Transverse colon (tissue), 4 donors: ENCODE measurements at places on chromosomes 12 and 14. TPM values are rescaled to one million over a fixed set of nuclear protein-coding genes. Genes with fewer than 3 reads are reported as not detected.
A peak's percentile ranks its signal among the peaks of the same experiment; 100 is the strongest.

Gene ATF7IP
- total RNA-seq: 55.7 TPM

Gene RPS29
- total RNA-seq: 2,435 TPM

Gene WSCD2
- total RNA-seq: 46.6 TPM

Gene IFI27L1
- total RNA-seq: not detected

Gene SSTR1
- 10.1 TPM for total RNA-seq

Gene SLC6A13
- total RNA-seq: not detected

DNA sequence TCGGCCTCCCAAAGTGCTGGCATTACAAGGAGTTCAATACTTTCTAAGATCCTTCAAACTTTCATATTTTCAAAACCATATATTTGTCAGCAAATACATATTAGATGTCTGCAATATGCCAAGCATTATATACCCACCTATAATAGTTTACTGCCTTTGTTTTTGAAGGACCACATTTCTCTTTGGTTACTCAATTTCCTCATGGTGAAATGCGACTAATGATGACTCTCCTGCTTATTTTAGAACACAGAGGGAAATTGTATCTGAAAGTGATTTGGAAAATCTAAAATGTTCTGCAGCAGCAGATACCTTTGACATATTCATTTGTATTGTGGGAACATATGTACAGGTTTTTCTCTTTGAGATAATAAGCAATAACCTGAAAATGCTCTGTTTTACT lies 2.7 kb upstream of the CNTN1 start:
- H3K36me3 ChIP-seq: no peaks in the 10 kb centered on the region
- H3K4me3 ChIP-seq: no peak overlapping the region
- H3K4me1 ChIP-seq: peaks cover 8% of the 10 kb centered on the region
- no peak for DNase-seq
- H3K27ac ChIP-seq: no peak overlapping the region
- peaks cover 35% of the 10 kb centered on the region for H3K27me3 ChIP-seq

DNA sequence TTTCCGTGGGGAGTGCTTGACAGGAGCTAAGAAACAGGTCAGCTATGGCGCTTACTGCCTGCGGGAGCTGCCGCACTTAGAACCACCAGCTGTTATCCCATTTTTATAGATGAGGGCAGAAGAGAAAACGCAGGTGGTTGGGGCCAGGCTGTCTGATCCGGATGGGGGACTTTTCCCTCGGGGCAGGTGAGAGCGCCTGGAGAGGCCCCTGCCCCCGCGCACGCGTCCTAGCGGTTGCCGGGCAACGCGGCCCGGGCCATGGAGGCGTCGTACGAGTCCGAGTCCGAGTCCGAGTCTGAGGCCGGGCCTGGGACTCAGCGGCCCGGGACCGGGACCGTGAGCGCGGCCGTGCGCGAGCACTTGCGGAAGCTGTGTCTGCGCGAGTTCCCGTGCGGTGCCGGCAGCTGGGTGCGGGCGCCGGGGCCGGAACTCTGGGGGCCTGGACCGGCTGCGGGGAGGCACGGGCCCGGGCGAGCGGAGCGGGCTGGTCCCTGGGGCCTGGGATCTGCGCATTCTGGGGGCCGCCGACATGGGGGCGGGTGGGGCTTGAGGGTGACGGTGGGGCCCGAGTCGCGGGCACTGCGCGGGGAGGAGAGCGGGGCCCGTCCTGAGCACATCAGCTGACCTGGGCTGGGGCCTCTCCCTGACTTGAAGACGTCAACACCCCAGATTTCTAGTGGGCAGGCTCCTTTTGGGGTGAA lies at the start of gene LRRC43:
Gene LRRC43 (plus strand): TSS at position 237 of the 701 bp plus-strand sequence. CDS start 22 bp downstream, at position 259.
- H3K36me3 ChIP-seq: no peaks in the 10 kb centered on the region
- DNase-seq: peak; percentile 41
- H3K4me3 ChIP-seq: peak within 1 kb of the TSS; percentile 51
- no peak within 1 kb of the TSS for H3K27ac ChIP-seq
- H3K27me3 ChIP-seq: peaks cover 6% of the 10 kb centered on the region

DNA sequence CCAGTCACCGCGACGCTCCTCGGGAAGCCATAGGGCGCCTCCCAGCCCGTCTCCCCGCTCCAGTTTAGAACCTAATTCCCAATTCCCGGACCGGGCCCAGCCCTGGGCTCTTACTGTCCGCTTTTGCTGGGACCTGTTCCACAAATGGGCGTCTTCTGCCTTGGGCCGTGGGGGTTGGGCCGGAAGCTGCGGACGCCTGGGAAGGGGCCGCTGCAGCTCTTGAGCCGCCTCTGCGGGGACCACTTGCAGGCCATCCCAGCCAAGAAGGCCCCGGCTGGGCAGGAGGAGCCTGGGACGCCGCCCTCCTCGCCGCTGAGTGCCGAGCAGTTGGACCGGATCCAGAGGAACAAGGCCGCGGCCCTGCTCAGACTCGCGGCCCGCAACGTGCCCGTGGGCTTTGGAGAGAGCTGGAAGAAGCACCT lies 797 bp downstream of the UNG start:
- peak; percentile 73 for DNase-seq
- peak overlapping the region; percentile 73 for H3K4me3 ChIP-seq
- no peaks in the 10 kb centered on the region for H3K27me3 ChIP-seq
- H3K4me1 ChIP-seq: peaks cover 14% of the 10 kb centered on the region
- peak overlapping the region; percentile 93 for H3K27ac ChIP-seq
- no peaks in the 10 kb centered on the region for H3K36me3 ChIP-seq

DNA sequence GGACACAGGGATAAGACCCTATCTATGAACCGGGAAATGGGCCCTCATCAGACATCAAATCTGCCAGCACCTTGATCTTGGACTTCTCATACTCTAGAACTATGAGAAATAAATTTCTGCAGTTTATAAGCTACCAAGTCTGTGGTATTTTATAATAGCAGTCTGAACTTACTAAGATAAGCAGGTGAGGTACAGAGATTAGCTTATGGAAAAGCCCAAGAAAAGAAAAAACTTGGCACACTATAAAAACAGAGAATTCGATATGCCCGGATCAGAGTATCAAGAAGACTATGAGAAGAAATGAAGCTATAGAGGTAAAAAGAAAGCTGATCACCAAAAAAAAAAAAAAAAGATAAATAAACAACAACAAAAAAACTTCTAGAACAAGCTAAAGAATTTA lies 52.6 kb downstream of the EEA1 start:
- H3K27me3 ChIP-seq: no peaks in the 10 kb centered on the region
- H3K4me3 ChIP-seq: no peak overlapping the region
- no peak for DNase-seq
- no peaks in the 10 kb centered on the region for H3K36me3 ChIP-seq
- no peak overlapping the region for H3K27ac ChIP-seq

GRCh38 chr12:26157001-26157400 lies 32.2 kb upstream of the BHLHE41 start:
- H3K27ac ChIP-seq: peak overlapping the region; percentile 65
- no peaks in the 10 kb centered on the region for H3K36me3 ChIP-seq
- DNase-seq: no peak
- no peaks in the 10 kb centered on the region for H3K27me3 ChIP-seq
- H3K4me3 ChIP-seq: no peak overlapping the region

GRCh38 chr12:106333010-106333409 lies 24.5 kb upstream of the POLR3B start:
- H3K4me1 ChIP-seq: peaks cover 10% of the 10 kb centered on the region
- no peak for DNase-seq
- no peak overlapping the region for H3K27ac ChIP-seq
- H3K36me3 ChIP-seq: peaks cover 11% of the 10 kb centered on the region

- H3K4me1 ChIP-seq: no peaks in the 10 kb centered on the region
- DNase-seq: no peak
- no peaks in the 10 kb centered on the region for H3K36me3 ChIP-seq
- peaks cover 6% of the 10 kb centered on the region for H3K27me3 ChIP-seq
Measured at GRCh38 chr12:96995861-96996260, 88.8 kb downstream of the NEDD1 start.

DNA sequence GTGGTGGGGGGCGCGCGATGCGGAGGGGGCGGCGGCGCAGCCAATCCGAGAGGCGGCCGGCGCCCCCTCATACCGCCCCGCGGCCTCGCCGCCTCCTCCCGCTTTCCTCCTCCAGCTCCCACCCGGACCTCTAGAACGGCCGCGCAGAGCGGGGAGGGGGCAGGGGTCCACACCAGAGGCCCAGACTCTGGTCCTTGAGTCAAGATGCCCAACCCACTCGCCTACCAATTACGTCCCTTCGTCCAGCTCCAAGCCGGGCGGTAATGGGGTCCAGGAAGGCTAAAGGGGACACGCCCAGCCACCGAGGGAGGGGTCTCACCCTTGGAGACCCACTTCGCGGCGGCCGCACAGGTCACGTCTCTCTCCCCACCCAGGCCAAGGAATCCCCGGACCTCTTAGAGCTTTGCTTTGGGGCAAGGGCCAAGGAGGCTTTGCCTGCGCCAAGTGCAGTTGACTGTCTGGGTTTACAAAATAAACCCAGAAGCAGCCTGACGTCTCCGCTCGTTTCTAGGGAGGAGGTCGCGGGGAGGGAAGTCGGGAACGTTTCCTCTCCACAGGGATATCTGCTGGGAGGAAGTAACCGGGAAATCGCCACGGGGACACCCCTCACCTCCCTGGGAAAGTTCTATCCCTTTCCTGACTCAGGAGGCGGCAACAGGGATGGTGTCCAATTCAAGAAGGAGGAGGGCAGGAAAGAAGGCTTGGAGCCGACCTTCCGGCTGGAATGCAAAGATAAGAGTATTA lies 394 bp upstream of the AMIGO2 start:
- H3K27me3 ChIP-seq: peaks cover 12% of the 10 kb centered on the region
- no peaks in the 10 kb centered on the region for H3K36me3 ChIP-seq
- DNase-seq: peak; percentile 36
- peak overlapping the region; percentile 79 for H3K4me3 ChIP-seq

DNA sequence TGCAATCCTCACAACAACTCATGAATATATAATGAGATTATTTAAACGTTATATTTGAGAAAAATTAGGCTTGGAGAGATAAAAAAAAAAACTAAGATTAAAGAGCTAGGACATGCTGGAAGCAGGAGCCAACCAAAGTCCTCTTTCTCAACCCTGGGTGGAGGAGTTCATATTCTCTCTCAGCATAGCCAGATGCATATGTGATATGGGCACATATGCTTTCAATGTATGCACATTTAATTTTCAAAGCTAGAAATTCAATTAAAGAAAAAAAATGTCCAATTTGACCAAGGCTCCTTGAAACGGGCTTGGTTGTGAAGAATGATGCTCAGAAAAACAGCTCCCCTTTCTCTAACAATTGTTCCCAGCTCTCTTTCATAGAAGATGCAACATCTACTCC lies 61.9 kb upstream of the GRIP1 start:
- H3K27ac ChIP-seq: no peak overlapping the region
- no peak for DNase-seq
- H3K36me3 ChIP-seq: no peaks in the 10 kb centered on the region
- no peaks in the 10 kb centered on the region for H3K27me3 ChIP-seq

DNA sequence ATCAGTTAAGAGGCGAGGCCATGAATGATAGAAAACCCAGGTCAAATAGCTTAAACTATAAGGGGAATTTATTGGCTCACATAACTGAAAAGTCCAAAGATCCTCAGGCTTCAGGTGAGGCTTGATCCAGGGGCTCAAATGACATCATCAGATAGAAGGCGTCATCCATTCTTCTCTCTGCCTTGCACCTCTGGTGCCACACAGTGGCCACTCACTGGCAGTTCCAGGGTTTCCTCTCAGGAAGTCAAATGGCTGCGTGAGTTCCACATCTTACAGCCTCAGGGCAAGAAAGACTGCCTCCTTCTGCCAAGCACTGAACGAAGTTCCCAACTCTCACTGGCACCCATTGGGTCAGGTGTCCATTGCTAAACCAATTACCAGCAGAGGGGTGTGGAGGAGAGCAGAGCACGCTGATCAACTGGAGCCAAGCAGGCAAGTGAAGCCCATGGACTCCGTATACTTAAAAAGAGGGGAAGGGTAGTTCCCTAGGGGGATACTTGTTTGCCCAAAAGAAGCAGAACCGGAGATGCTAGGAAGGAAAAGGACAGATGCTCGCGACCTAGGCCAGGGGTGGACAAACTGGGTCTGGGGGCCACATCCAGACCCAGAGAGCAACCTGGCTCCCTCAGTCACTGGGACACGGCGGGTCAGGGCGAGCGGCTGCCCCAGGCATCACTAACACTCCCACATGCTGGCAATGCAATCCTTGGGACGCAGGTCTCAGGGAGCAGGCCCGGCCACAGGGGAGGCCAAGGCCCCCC lies 69.3 kb downstream of the SERPINA3 start:
- DNase-seq: peak; percentile 15
- no peaks in the 10 kb centered on the region for H3K27me3 ChIP-seq
- no peaks in the 10 kb centered on the region for H3K36me3 ChIP-seq
- H3K4me1 ChIP-seq: no peaks in the 10 kb centered on the region
- H3K4me3 ChIP-seq: no peak overlapping the region

DNA sequence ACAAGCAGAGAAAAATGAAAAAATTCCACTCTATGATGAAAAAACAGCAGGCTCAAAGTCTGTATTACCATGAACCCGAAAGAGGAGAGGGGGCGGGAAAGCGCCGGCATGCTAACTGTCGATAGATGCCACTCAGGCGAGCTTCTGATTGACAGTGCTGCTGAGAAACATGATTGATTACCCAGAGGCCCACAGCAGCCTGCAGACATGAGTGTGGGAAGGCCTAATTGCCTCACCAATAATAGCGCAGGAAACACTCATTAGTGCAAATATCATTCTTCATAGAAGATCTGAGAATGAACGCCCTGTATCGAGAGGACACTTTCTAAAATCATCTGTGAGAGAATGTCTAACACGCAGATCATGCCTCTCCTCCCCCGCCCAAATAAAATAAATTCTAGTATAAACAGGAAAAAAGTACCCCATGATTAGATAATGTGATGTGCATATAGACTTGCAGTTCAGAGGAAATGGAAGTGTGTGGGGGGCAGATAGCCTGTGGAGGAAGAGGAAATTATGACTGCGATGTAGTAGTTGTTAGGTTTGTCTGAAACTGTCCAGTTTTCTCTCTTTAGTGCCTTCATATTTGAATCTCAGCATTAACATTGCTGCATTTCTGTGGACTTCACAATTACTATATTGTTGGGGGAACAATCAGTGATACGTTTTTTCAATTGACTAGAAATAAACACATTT lies 15.6 kb downstream of the TPH2 start:
- DNase-seq: no peak
- no peak overlapping the region for H3K27ac ChIP-seq
- no peaks in the 10 kb centered on the region for H3K4me1 ChIP-seq
- H3K4me3 ChIP-seq: no peak overlapping the region
- no peaks in the 10 kb centered on the region for H3K36me3 ChIP-seq
